PC-9 (cell line): ENCODE measurements at places on chromosomes 7 and 10.

DNA sequence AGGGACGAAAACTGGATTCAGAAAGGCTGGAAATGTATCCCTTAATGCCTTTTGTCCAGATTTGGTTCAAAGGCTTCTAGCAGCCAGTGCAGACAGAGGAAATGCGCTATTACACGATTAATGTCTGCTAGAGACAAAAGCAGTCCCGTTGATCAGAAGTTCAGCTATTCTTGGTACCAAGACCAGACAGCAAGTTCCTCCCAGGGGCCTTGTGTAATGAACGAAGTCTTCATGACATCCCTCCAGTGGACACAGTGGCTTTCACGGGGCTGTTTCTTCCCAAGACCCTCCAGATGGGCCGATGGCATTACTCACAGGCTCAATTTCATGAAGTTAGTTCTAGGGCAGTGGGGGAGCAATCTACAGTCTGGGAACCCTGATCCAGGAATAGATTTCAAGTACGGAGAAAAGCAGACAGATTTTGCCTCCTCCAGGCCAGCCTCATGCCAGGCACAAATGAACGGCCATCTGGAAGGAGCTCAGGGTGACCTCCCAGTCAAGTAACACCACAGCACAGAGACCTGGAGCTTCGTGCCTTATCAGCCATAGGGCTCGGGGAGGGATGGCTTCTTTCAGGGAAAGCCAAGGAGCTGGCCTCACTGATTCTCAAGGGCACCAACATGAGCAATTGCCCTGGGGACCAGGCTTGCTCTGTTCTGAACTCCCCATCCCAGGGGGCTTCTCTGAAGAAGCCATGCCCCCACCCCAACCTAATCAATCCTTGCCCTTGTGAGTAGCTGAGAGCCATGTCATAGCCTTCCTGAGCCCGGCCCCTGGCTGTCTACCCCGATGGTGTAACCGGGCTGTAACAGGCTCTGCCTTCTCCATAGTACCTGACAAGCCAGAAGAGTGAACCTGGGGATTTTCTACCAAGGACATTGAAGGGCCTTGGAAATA lies 101.1 kb downstream of the PRKAG2 start:
- DNase-seq: no peak

GRCh38 chr7:45974540-45975360 lies 53.7 kb upstream of the IGFBP3 start:
- no peak for DNase-seq

DNA sequence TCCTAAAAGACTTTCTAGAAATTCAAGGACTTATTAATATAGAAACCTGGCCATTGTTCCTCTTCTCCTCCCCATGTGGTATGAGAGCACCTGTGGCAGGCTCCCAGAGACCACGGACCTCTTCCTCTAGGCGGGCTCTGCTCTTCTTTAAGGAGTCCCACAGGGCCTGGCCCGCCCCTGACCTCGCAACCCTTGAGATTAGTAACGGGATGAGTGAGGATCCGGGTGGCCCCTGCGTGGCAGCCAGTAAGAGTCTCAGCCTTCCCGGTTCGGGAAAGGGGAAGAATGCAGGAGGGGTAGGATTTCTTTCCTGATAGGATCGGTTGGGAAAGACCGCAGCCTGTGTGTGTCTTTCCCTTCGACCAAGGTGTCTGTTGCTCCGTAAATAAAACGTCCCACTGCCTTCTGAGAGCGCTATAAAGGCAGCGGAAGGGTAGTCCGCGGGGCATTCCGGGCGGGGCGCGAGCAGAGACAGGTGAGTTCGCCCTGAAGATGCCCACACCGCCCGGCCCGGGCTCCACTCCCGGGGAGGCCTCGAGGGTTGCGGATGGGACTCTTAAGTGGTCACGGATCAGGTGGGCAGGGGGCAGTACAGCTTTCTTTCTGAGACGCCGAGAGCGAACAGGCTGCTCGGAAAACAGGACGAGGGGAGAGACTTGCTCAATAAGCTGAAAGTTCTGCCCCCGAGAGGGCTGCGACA lies at the start of gene SLC26A4:
Gene SLC26A4, plus strand, starts transcription at position 448 of the 700 bp plus-strand sequence. CDS start 814 bp downstream, outside the sequence.
- DNase-seq: no peak

- DNase-seq: no peak
Measured at GRCh38 chr10:8006274-8006999, 48.1 kb upstream of the GATA3 start.

GRCh38 chr10:110074298-110074697 lies 66.5 kb downstream of the ADD3 start:
- no peak for DNase-seq

GRCh38 chr10:76082956-76083355 lies 651.5 kb downstream of the LRMDA start:
- DNase-seq: no peak

- no peak for DNase-seq
Measured at GRCh38 chr10:104054430-104054829, 31.2 kb downstream of the COL17A1 start.

- DNase-seq: no peak
Measured at GRCh38 chr10:123096452-123096851, 39.3 kb upstream of the HMX3 start.

DNA sequence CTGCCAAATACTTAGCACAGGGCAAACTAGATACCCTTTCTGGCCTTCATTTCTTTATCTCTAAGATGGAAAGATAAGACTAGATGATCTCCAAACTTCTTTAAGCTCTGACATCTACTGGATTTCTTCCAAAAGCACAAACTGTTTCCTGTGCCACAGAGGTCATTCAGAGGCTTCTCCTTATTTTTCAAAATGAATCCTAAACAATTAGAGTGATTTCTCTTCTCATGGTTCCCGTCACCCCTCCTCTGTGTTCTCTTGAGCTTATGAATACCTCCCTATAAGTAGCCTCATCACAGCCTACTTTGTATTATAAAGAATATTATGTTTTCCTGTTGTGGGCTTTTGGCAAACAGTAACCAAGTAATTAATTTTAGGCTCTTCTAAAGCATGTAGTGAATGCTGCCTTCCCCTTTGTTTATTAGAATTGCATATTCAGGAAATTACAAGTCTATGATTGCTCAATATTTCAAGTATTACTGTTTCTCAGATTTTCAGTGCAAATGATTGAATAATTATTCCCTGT lies 179.5 kb downstream of the REEP3 start:
- no peak for DNase-seq
